ENCODE measurements at places on chromosomes 1 and 21. TPM values are rescaled to one million over a fixed set of nuclear protein-coding genes. Genes with fewer than 3 reads are reported as not detected.

Gene OR2W3
- total RNA-seq = 0.54 TPM

Gene DDX59
- total RNA-seq = 11.1 TPM

Gene FYB2
- not detected for total RNA-seq

Gene KLF17
- 0.28 TPM for total RNA-seq

Gene EPRS1
- 206 TPM for total RNA-seq

Gene MYCL
- total RNA-seq = 0.72 TPM

Gene TMCC2
- total RNA-seq = 2.0 TPM

Gene UMODL1
- not detected for total RNA-seq

Gene LRRC7
- under 0.01 TPM for total RNA-seq

Gene CCDC185
- not detected for total RNA-seq

Gene S100A6
- total RNA-seq = 555 TPM

Gene CDC20
- total RNA-seq = 78.0 TPM

Gene TMIGD3
- not detected for total RNA-seq

Gene FOXO6
- total RNA-seq = not detected

- DNase-seq = peak; percentile 3
- H3K27ac ChIP-seq = no peak overlapping the region
- 0 out of 2 replicates have a peak, but pooled peaks cover 2% of the 10 kb centered on the region for H3K4me1 ChIP-seq
- H3K4me3 ChIP-seq = no peak overlapping the region
- H3K36me3 ChIP-seq = no peaks in the 10 kb centered on the region
Measured at GRCh38 chr1:167294528-167294927, 73.8 kb downstream of the POU2F1 start.

GRCh38 chr1:171298696-171299095, 15.3 kb upstream of the FMO4 start:
- H3K36me3 ChIP-seq = no peaks in the 10 kb centered on the region
- H3K27ac ChIP-seq = no peak overlapping the region
- no peak for DNase-seq
- H3K4me3 ChIP-seq = no peak overlapping the region
- H3K27me3 ChIP-seq = no peaks in the 10 kb centered on the region

- no peaks in the 10 kb centered on the region for H3K36me3 ChIP-seq
- H3K27ac ChIP-seq = no peak overlapping the region
- no peak for DNase-seq
Measured at GRCh38 chr21:33314111-33314510, 10.7 kb upstream of the IFNAR1 start.

GRCh38 chr1:13781907-13782633, 82.1 kb downstream of the PRDM2 start:
- no peak overlapping the region for H3K4me3 ChIP-seq
- H3K27ac ChIP-seq = peak overlapping the region; percentile 83
- H3K27me3 ChIP-seq = no peaks in the 10 kb centered on the region
- DNase-seq = peak; percentile 86

- no peaks in the 10 kb centered on the region for H3K27me3 ChIP-seq
- peak overlapping the region; percentile 16 for H3K4me3 ChIP-seq
- no peak for DNase-seq
Measured at GRCh38 chr1:1157914-1158710, 15.6 kb upstream of the TTLL10 start.

DNA sequence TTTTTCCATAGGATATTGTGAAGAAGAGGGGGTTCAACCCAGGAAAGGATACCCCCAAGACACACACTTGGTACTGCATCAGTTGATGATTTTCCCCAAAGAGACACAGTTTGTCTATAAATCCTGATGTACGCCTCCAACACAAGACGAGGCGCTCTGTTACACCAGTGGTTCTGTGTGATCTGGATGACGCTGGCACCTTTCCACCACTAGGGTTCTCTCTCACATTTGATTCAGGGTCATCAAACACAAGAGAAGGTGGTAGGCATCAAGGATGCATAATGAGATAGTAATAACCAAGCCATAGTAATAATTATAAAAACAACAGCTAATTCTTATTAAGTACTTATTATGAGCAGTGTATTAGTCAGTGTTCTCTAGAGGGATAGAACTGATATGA, 508.8 kb upstream of the ZP4 start:
- H3K4me3 ChIP-seq = no peak overlapping the region
- no peaks in the 10 kb centered on the region for H3K27me3 ChIP-seq
- peaks cover 1% of the 10 kb centered on the region for H3K4me1 ChIP-seq
- no peak overlapping the region for H3K27ac ChIP-seq
- H3K36me3 ChIP-seq = no peaks in the 10 kb centered on the region

DNA sequence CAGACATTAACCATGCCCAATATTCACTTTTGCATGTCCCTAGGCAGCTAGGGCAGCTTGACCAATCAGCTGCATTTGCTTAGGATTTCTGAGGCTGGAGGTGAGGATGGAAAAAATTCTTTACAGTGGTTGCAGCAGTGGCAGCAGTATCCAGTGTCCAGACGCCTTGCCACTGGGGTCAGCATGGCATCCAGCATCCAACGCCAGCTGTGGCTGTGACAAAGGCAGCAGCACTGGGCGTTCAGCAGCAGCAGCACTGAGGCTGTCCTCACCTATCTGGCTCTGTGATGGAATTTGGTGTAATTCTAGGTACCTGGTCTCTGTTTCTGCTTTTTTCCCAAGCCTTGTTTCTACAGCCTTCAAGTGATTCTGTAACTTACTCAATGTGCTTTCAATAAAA, 15.5 kb downstream of the RHBDL2 start:
- H3K4me3 ChIP-seq = no peak overlapping the region
- H3K27ac ChIP-seq = no peak overlapping the region
- no peaks in the 10 kb centered on the region for H3K36me3 ChIP-seq
- no peak for DNase-seq
- no peaks in the 10 kb centered on the region for H3K27me3 ChIP-seq
- H3K4me1 ChIP-seq = no peaks in the 10 kb centered on the region

- peaks cover 35% of the 10 kb centered on the region for H3K27me3 ChIP-seq
- H3K4me1 ChIP-seq = no peaks in the 10 kb centered on the region
- no peak overlapping the region for H3K4me3 ChIP-seq
- H3K27ac ChIP-seq = no peak overlapping the region
Measured at GRCh38 chr1:11316701-11317100, 43.7 kb downstream of the UBIAD1 start.

GRCh38 chr1:239388578-239388977, 2.2 kb downstream of the CHRM3 start:
- H3K4me1 ChIP-seq = no peaks in the 10 kb centered on the region
- no peak overlapping the region for H3K4me3 ChIP-seq
- no peak for DNase-seq
- no peaks in the 10 kb centered on the region for H3K36me3 ChIP-seq

DNA sequence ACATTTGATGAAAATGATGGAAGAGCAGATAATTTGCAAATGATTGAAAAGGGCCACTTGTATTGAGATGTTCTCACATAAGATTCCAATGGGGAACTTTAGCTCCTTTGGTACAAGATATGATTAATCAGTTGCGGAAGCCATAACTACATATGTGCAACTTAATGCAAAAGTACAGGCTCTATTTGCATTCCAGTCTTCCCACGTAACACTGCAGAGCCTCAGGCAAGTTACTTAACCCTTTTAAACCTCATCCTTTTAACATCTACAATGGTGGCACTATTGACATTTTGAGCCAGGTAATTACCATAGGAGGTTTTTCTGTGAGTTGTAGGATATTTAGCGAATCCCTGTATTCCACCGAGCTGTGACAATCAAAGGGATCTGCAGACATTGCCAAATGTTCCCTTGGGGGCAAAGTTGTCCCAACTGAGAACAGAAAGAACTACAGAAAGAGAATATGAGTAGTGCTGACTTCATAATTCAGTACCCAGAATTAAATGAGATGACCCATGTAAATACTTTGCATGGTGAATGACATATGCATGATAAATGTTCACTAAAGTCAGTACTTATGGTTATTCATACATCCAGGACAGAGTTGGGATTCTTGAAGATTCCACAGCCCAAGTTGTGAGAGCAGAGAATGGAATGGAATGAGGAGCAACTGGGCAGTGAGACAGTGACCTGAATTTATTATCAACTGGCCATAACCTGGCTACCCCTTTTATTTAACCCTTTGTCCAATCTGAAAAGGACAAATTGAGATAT, 62.6 kb downstream of the SPAG17 start:
- peaks cover 2% of the 10 kb centered on the region for H3K4me1 ChIP-seq
- H3K4me3 ChIP-seq = no peak overlapping the region
- DNase-seq = peak; percentile 59
- H3K36me3 ChIP-seq = no peaks in the 10 kb centered on the region
- H3K27me3 ChIP-seq = no peaks in the 10 kb centered on the region
- no peak overlapping the region for H3K27ac ChIP-seq

GRCh38 chr1:180907313-180908055, 5.2 kb upstream of the KIAA1614 start:
- no peaks in the 10 kb centered on the region for H3K36me3 ChIP-seq
- peaks cover 5% of the 10 kb centered on the region for H3K4me1 ChIP-seq
- H3K27me3 ChIP-seq = no peaks in the 10 kb centered on the region
- H3K4me3 ChIP-seq = no peak overlapping the region
- no peak for DNase-seq

DNA sequence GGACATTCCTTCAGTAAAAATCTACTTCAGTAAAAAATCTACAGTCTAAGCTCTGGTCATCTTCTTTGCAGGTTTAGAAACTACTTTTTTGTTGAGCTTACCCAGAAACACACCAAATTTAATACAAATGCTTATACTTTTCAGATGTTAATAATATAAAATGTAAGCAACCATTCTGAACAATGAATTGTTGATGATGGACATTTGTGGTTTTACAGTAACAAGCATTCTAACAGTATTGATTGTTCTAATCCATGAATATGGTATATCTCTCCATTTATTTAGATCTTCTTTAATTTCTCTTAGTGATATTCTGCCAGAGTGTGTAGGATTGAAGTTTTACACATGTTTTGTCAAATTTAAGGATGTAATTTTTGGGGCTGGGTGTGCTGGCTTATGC, 27.0 kb upstream of the SRSF10 start:
- H3K27ac ChIP-seq = no peak overlapping the region
- H3K4me1 ChIP-seq = peaks cover 7% of the 10 kb centered on the region
- no peak for DNase-seq
- H3K36me3 ChIP-seq = no peaks in the 10 kb centered on the region
- no peaks in the 10 kb centered on the region for H3K27me3 ChIP-seq

DNA sequence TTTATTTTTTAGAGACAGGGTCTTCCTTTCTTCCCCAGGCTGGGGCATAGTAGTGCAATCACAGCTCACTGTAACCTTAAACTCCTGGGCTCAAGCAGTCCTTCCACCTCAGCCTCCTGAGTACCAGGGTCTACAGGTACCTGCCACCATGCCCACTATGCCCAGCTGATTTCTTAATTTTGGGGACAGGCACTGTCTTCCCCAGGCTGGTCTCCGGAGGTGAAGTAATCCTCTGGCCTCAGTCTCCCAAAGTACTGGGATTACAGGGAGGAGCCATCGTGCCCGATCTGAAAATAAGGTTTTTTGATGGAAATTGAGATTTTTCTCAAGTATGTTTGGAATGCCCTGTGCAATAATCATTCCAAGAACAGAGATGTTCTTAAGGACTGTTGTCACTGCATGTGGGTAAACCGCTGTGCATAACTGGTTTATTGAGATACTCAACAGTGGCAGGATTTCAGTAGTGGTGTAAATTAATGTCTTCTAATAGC, 934 bp upstream of the MSH4 start:
- DNase-seq = no peak
- no peak overlapping the region for H3K4me3 ChIP-seq
- H3K27ac ChIP-seq = no peak overlapping the region
- H3K4me1 ChIP-seq = no peaks in the 10 kb centered on the region

- H3K4me3 ChIP-seq = no peak overlapping the region
- no peak for DNase-seq
- no peak overlapping the region for H3K27ac ChIP-seq
- no peaks in the 10 kb centered on the region for H3K27me3 ChIP-seq
Measured at GRCh38 chr21:45769294-45769693, 125.8 kb downstream of the PCBP3 start.

DNA sequence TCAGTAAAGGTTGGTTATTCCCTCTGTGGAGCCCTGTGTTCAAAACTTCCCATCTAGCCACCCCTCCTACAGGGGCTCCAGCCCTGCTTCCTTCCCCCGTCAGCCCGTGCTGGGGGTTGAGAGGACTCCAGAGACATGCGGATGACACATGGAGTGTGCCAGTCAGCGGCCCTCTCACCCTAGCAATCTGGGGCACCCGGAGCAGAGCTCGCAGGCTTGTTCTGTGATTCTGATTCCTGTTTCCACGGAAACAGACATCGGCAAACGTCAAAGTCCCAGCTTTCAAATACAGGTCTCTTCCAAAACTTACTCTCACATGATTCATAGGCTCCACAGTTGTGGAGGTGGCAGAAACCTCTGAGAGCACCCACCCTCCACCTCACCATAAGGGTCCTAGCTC, 9.8 kb upstream of the SSBP3 start:
- no peaks in the 10 kb centered on the region for H3K36me3 ChIP-seq
- H3K4me3 ChIP-seq = no peak overlapping the region
- H3K27ac ChIP-seq = no peak overlapping the region
- DNase-seq = no peak
- no peaks in the 10 kb centered on the region for H3K4me1 ChIP-seq

GRCh38 chr1:77051425-77051824, 167.8 kb downstream of the PIGK start:
- no peak for DNase-seq
- H3K4me1 ChIP-seq = no peaks in the 10 kb centered on the region
- H3K36me3 ChIP-seq = no peaks in the 10 kb centered on the region
- H3K27ac ChIP-seq = no peak overlapping the region
- H3K27me3 ChIP-seq = peaks cover 2% of the 10 kb centered on the region
- H3K4me3 ChIP-seq = no peak overlapping the region

DNA sequence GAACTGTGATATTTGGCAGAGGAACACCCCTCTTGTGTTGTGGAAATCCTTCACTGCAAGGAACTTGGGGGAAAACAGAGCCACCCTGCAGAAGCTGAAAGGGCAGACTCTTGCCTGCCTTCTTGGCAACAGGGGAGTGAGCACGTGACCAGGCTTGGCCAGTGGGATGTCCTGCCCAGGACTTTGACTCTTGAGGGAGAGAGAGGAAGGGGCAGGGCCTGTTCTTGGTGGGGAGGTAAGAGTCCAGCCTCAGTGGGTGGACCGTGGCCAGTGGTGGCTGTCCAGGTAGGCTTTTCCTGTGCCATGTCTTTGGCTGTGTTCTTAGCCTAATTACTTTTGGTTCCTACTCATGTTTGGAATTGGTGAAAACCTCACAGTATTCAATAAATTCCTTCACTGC, 8.6 kb upstream of the AK2 start:
- no peak overlapping the region for H3K4me3 ChIP-seq
- no peak overlapping the region for H3K27ac ChIP-seq
- no peaks in the 10 kb centered on the region for H3K4me1 ChIP-seq
- no peaks in the 10 kb centered on the region for H3K27me3 ChIP-seq

DNA sequence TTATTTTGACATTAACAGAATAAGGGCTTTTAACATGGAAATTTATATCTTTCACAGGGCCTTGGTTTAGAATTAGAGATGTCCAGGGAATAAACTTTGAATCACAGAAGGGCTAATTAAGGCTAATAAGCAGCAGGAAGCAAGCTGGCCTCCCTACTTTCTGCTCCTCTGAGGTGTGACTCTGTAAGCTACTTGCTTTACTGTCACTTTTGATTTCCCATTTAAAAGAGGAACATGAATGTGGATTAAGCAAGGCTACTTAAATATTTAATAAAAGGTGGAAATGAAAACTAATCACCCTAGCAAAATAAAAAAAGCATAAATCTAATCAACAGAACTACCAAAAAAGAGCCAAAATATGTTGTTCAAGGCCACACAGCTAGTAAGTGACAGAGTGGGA, 28.9 kb upstream of the CD5L start:
- no peaks in the 10 kb centered on the region for H3K27me3 ChIP-seq
- no peak overlapping the region for H3K27ac ChIP-seq
- H3K36me3 ChIP-seq = no peaks in the 10 kb centered on the region
- no peak overlapping the region for H3K4me3 ChIP-seq
- H3K4me1 ChIP-seq = no peaks in the 10 kb centered on the region
